ENCODE measurements at places on chromosomes 2 and 18.

- no peak for DNase-seq
These were observed 61.6 kb downstream of the POLR1A start for GRCh38 chr2:86044045-86044444.

DNA sequence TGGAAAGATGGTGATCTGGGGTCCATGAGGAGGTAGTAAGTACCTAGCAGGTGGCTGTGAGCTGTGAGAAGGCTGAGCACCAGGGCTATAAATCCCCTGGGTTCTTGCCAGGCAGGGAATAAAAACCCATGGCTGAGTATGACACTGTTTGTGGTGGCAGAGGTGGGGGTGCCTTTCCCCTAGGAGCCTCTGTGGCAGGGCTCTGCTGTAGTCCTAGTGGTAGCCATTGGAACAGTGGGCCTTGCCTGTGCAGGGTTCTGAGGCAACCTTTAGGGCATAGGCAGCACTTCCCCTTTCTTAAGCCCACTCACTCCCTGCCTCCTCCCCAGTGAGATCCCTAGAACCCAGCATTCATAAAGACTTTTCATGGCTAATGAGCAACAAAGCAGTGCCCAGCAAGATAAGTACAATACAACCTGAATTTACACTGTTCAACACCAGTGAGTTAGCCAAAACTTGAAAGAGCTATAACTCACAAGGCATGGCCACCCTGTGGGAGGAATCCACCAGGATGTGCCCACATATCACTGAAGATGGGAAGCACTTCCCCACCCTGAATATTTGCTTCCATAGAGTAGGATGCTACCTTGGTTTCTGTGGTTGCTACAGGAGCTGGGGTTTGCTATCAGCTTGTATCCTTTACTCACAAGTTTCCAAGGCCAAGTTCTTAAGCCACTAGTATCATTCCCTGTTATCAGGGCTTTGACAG, 100.9 kb upstream of the NEUROD1 start:
- no peak for DNase-seq

DNA sequence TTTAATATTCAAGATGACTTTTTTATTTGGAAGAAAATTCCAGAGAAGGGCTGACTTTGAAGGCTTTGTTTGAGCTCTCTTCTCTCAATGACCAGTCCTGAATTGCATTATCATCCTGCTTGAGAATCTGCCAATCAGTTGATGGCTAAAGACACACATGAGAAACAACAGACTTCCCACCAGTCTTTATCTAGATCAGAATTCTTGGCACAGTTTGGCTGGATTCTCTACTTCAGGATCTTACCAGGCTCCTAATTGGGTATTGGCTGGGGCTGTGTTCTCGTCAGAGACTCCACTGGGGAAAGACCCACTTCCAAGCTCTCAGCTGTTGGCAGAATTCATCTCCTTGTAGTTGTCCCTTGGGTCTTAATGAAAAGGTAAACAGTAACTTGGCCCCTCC, 86.0 kb downstream of the WDSUB1 start:
- no peak for DNase-seq

GRCh38 chr2:102826904-102827303, 65.1 kb downstream of the TMEM182 start:
- DNase-seq: no peak

- no peak for DNase-seq
These were observed 19.6 kb upstream of the CABLES1 start for GRCh38 chr18:23115683-23116096.

- DNase-seq: no peak
These were observed 24.2 kb downstream of the ITM2C start for GRCh38 chr2:230888824-230889400.

- no peak for DNase-seq
These were observed 11.5 kb downstream of the IGFBP5 start for GRCh38 chr2:216683846-216684245.

DNA sequence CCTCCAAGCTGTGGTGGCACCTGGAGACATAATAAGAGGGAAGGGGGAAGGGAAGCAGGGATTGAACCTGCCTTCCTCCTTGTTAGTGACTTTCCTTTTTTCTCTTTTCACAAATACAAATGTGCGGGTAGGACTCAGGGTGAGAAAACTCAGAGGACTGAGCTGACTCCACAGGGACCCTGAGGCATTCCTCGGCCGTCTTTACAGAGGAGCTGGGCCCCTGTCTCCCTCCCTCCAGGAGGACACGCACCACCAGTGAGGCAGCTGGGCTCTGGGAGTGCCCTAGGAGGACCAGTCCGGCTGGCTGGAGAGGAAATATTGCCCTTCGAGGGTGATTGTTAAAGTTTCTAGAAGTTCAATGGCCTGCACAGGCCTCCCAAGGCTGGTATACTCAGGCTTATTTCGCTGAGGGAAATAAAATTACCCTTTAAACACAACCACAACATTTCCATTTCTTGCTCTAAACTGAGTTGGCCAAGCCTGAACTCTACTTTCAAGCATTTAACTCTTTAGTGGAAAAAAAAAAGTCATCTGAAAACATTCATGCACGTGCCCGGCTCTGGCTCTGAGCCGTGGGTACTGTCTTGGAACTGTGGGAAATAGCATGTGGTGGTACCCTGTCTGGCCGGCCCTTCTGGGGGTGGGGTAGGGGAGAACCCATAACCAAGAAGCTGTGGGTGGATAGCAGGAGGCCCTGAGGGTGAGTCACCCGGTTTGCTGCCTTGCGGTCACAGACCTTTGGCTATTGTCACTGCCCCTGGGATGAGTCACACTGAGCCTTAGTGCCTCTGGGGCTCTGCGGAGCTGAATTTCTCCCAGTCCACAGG, 116.0 kb downstream of the COPS8 start:
- DNase-seq: peak; percentile 15

DNA sequence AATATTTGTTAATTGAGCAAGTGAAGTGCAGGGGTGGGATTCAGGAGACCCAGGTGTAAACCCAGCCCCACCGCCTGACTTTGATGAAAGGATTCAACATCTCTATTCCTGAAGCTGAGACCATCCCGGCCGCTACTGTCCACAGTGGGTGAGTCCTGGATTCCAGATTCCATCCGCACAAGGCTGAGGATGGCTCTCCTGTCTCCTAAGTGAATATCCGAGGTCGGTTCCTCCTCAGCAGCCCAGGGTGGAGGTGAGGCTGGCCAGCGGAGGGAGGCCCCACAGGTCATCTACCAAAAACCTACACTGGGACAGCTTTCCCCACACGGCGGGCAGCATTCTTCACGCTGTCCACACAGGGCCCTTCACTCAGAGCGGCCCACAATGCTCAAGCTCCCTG, 57.6 kb downstream of the ACKR3 start:
- DNase-seq: no peak

DNA sequence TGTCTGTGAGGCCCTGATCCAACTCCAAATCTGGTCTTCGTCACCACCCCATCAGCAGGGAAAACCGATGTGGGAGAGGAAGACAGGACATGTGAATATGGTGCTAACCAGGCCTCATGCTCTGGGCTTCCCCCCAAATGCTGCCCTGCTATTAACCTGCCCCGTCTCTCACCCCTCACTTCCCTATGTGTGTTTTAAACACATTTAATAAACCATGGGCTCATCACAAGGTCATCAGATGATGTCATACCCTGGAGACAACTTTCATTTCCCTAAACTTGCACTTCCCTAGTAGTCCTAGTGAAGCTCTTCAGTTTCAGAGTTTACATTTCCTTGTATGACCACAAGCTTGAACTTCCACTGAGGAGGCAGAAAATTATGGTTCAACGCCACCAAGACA, 49.9 kb downstream of the CD8B2 start:
- DNase-seq: peak; percentile 62

GRCh38 chr18:62445386-62445917, 77.4 kb upstream of the ZCCHC2 start:
- DNase-seq: no peak

- peak; percentile 8 for DNase-seq
These were observed 34.6 kb downstream of the ZBTB7C start for GRCh38 chr18:48374423-48375149.

DNA sequence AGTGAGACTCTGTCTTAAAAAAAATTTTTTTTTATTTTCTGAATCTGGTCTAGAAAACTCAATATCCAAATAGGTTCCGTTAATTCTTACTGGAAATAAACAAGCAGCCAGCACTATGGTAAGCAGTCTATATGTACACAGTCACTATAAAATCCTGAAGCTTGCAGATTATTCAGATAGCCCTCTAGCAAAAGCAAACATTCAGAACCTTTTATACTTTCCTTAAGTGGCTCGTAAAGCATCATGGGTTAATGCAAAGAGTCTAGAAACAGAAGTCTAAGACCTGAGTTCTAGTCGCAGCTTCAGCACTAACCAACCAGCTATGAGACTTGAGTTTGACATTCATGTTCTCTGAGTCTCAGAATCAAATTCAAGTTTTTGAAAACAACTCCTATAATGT, 51.9 kb downstream of the SIGLEC15 start:
- no peak for DNase-seq

GRCh38 chr2:132804051-132804450, 134.0 kb upstream of the LYPD1 start:
- no peak for DNase-seq

DNA sequence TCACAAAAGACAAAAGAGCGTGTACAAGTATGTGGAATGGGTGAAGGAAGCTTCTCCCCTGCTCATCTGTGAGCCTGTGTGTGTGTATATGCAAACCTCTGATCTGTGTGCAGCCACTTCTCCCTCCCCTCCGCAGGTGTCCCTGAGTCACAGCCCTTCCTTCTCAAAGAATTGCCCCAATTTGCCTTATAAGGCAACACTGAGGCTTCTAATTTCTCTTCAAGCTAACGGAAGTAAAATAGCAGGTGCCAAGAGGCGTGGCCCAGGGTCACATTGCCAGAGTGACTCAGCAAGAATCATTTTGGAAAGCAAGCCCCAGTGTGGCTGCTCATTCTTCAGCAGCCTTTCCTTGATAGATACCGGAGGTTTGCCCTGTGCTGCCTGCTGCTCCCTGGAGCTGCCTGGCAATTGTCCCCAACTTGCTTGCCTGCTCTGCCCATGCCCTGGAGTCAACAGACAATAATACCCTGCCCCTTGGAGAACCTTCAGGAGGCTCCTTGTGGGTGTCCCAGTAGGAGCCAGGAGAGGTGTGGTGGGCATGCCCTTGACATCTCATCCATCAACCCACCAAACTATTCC, 37.3 kb upstream of the BMP10 start:
- no peak for DNase-seq

GRCh38 chr2:38116762-38117161, 40.8 kb upstream of the CYP1B1 start:
- DNase-seq: no peak

DNA sequence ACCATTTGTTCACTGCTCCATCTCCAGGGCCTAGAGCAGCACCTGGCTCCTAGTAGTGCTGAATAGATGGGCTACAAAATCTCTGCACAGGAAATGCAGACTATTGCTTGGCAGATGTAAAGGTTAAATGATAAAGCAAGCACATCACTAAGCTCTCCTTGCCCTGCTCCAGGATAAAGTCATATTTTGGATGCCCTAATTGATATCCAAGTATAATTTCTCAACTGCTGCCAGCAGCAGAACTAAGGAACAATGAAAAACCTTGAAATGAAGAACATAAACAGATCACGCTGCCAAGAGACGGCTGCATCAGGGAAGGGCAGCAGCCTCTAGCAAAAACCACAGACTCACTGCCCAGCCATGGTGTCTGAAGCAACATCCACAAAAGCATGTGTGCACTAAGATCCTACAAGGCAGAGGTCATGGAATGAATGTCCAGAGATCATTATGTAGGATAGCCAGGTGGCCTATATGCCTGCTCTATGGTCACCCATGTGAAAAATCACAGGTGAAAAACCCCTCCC, 134.7 kb downstream of the TMEM163 start:
- DNase-seq: no peak

DNA sequence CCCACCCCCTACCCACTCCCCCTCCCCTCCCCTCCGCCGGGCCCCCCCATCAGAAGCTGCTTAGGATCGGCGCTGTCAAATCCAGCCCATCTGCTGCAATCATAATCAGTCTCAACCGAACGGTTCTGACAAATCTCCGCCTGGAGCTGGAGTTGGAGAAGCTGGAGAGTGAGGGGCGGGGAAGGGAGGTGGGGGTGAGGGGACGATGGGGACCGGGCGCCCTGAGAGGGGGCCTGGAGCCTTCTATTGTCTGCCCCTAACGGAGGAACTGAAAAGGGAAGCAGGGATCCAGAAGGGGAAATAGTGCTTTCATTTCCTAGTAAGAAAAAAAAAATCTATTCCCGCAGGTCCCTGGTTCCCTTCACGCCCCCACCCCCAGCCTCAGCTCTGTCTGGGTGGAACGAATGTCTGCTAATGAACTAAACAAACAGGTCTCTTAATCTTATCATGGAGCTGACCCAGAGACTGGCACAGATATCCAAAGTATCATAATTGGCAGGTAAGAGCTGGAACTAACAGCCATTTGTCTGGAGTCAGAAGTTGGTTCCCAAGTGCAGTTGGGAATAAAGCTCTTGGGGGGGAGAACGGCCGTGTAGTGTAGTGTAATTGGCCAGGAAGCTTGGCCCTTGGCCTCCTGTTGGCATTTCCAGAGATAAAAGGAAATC, 301.2 kb downstream of the NCKAP5 start:
- no peak for DNase-seq

DNA sequence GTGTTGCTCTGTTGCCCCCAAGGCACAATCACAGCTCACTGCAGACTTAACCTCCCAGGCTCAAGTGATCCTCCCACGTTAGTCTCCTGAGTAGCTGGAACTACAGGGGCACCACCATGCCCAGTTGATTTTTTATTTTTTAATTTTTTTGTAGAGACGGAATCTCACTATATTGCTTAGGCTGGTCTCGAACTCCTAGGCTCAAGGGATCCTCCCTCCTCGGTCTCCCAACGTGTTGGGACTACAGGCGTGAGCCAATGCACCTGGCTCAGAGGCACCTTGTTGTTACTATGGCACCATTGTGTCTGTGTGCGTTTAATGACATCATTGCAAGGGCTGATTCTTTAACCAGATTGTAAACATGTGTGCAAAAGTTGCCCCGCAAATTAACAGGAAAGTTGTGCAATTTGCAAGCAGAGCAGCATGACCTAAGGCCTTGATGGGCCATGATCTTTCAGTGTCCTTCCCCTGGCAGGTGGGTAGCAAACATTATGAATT, 22.6 kb downstream of the TCF23 start:
- DNase-seq: no peak

DNA sequence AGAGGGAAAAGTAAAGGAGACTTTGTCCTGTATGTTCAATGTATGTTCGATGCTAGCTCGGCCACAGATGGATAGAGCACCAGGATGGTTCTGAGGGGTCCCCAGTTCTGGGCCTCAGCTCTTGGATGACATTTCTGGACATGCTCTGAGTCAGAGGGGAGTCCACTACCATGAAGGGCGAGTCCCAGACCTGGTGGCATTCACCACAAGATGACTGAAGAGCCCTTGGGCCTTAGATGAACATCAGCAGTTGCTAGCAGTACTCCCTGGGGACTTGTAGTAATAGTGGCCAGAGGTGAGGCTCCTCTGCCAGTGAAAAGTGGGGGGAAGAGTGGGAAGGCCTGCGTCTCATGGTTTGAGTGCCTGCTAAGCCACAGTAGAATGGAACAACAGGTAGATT, 109.5 kb downstream of the GRB14 start:
- no peak for DNase-seq

- no peak for DNase-seq
These were observed 43.1 kb downstream of the MOGAT1 start for GRCh38 chr2:222714361-222715241.

GRCh38 chr18:28711096-28711495, 534.2 kb upstream of the CDH2 start:
- DNase-seq: no peak

Data from upper lobe of left lung (tissue), 6 donors.